ENCODE measurements at places on chromosomes 1 and 21. TPM values are rescaled to one million over a fixed set of nuclear protein-coding genes. Genes with fewer than 3 reads are reported as not detected.

DNA sequence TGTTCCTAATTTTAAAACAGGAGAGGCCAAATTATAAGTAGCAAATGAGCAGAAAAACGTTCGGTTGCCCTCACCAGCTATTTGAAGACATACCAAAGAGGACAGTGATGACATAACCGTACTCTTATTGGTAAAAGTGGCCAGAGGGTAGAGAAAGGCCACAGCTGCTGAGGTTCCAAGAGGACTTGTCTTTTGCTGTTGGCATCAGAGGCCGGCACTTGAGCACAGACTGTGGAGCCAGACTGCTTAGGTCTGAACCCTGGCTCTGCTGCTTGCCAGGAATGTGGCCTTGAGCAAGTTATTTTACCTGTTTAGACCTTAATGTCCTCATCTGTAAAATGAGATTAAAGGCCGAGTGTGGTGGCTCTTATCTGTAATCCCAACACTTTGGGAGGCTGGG, 14.9 kb downstream of the ETV3L start:
- H3K4me3 ChIP-seq, result no peak overlapping the region
- no peaks in the 10 kb centered on the region for H3K36me3 ChIP-seq
- DNase-seq, result no peak
- H3K27ac ChIP-seq, result no peak overlapping the region
- H3K4me1 ChIP-seq, result peaks cover 16% of the 10 kb centered on the region
- no peaks in the 10 kb centered on the region for H3K27me3 ChIP-seq

DNA sequence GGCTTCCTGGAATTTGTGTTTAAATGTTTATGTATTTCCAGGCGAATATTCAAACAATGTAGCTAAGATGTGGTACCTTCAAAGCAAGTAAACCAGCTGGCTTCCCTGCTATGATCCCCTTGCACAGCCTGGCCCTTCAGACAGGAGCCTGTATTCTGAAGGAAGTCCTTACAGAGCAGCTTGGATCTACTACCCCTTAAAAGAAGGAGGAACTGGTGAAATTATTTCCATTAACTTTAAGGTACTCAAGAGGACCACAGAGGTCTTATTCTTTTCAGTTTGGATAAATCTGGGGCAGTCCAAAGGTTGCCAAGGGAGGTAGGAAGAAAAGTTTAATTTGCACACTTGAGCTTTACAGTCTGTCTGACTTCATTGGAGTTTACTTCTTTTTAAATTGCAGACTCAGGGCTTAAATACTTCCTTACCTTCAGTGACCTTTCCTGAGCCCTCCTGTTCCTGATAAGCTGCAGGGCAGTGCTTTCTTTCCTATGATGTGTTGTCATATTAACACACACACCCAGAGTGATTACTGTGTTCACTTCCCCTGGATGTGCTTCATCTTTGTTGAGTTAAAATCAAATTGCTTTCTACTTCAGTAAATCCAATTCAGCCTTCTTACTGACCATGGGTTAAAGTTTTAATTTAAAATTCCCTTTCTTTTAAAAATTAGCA, 40.5 kb downstream of the DISC1 start:
- peaks cover 21% of the 10 kb centered on the region for H3K4me1 ChIP-seq
- no peak for DNase-seq
- H3K27ac ChIP-seq, result no peak overlapping the region
- no peak overlapping the region for H3K4me3 ChIP-seq
- H3K27me3 ChIP-seq, result no peaks in the 10 kb centered on the region

DNA sequence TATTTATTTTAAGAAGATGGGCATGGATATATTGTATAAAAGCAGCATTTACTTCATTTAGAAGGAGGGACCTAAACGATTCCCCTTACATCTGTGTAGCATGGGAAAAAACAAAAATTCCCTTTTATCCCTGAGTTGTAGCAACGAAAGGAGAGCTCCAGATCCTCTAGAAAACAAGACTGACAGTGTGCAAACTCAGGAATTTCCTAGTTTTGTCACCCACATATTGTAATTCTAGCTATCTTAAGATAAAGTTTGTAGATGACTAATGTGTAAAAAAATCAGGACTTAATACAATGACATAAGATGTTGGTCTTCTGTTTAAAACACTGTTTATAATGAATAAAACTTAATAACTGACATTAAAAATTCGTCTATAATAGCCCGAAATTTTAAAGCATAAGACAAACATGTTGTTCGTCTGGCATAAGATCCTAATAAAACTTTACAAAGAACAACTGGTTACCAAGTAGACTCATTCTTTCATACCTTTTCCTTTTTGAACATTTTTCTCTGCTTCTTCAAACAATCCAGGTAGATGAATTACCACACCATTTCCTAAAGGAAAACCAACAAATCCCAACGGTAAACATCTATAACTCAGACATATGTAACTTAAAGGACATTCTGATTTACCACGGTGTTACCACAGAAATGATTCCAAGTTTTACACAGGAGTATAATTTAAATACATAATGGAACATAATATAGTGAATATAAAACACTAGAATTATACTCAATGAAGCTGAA, 15.2 kb downstream of the ADSS2 start:
- H3K4me3 ChIP-seq, result no peak overlapping the region
- H3K27ac ChIP-seq, result no peak overlapping the region
- no peaks in the 10 kb centered on the region for H3K27me3 ChIP-seq
- no peak for DNase-seq

DNA sequence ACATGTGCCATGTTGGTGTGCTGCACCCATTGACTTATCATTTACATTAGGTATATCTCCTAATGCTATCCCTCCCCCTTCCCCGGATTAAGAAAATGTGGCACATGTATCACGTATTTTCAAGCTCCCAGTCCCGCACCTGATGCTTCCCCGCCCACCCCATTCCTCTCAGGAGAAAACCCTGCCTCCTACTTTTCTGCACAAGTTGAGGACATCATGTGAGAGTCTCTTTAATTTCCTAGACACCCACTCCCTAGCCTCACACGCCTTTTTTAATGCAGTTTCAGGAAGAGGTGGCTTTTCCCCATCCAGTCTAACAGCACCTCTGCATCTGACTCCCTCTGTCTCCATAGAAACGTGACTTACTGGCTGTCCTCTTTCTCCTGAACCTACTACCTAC, 58.2 kb upstream of the GOLT1A start:
- DNase-seq, result no peak
- H3K27ac ChIP-seq, result no peak overlapping the region
- H3K4me1 ChIP-seq, result peaks cover 2% of the 10 kb centered on the region
- H3K27me3 ChIP-seq, result no peaks in the 10 kb centered on the region

DNA sequence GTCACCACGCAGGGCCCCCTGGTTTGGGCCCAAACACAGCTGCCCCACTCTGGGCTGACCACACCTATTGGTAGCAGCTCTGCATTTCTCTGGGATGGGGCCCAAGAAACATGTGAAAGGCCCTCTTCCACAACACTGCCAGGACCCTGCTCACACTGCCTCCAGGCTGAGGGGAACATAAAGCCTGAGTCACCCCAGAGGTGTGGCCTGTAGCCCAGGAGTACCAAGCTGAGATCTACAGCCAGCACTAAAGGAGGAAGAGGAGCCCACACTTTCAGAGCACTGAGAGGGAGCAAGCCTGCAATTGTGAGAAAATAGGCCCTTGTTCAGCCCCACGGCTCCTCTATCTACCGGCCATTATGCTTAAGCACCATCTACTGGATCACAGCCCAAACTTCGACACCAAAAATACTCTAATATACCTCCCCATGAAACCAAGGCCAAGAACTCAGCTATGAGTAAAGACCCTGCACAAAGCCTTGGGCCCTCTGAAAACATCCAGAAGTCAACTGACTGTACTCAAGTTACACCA, 14.4 kb upstream of the OR2T10 start:
- H3K27ac ChIP-seq, result no peak overlapping the region
- no peak overlapping the region for H3K4me3 ChIP-seq
- H3K27me3 ChIP-seq, result peaks cover 4% of the 10 kb centered on the region
- no peak for DNase-seq
- peaks cover 66% of the 10 kb centered on the region for H3K36me3 ChIP-seq
- H3K4me1 ChIP-seq, result no peaks in the 10 kb centered on the region

DNA sequence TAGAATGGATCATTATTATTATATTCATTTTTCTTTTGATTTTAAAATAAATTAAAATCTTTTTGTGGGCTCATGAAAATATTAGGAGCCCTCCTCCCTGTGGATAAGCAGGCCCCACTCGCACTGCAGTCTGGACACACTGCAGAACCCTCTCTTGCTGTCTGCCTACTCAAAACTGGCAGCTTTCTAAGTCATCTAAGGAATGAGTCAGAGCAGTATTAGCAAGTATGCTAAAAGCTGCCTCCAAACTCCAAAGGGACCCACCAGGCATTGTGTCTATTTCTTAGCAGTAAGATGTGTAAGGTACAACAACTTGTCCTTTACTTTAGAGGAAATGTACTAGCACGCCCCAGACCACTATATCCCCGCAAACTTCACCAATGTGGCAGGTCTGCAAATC, 108.8 kb downstream of the SYF2 start:
- H3K4me1 ChIP-seq, result no peaks in the 10 kb centered on the region
- no peak overlapping the region for H3K27ac ChIP-seq
- no peak for DNase-seq
- H3K36me3 ChIP-seq, result no peaks in the 10 kb centered on the region
- no peak overlapping the region for H3K4me3 ChIP-seq

DNA sequence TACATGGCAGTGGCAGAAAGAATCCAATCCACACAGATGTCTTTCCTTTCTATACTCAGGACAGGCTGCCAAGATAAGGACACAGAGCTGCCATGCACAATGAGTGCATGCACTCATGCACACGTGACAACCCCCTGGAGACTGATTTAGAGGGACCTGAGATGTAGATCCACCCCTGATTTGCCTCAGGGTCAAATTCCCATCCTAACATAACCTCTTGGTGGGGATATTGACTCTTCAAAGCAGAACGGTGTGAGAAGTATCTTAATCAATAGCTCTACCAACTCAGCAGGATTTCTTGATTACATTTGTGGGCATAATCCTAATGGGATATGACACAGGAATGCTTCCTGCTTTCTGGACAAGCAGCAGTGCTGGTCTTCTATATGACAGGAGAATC, 125.2 kb upstream of the DSCAM start:
- H3K4me3 ChIP-seq, result no peak overlapping the region
- H3K27ac ChIP-seq, result no peak overlapping the region
- peaks cover 13% of the 10 kb centered on the region for H3K36me3 ChIP-seq

DNA sequence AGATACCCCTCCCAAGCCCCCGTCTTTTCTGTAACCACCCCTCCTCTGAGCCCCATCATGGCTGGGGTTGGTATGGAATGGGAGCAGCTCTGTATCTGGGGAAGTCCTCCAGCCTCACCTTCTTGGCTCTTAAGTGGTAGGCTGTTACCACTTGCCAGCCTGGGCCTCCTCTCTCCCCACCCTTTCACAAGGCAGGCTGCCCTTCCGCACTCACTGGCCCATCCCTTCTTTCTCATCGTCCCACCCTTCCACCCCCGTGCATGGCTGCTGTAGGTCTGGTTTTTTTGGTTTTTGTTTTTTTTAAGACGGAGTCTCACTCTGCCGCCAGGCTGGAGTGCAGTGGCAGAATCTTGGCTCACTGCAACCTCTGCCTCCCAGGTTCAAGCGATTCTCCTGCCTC, 5.2 kb downstream of the CYB561D1 start:
- H3K27ac ChIP-seq, result no peak overlapping the region
- H3K4me3 ChIP-seq, result no peak overlapping the region
- H3K36me3 ChIP-seq, result no peaks in the 10 kb centered on the region
- peaks cover 32% of the 10 kb centered on the region for H3K4me1 ChIP-seq

The FBLIM1 gene
- total RNA-seq, result 76.6 TPM

The OR2T35 gene
- total RNA-seq, result not detected

The ADAMTS4 gene
- total RNA-seq, result 11.2 TPM

The LAD1 gene
- total RNA-seq, result 15.6 TPM

The FAM43B gene
- total RNA-seq, result 3.1 TPM

The GJC2 gene
- 0.72 TPM for total RNA-seq

The FCRL5 gene
- total RNA-seq, result 0.70 TPM

The ZNF648 gene
- total RNA-seq, result 0.27 TPM
